ENCODE measurements at places on chromosomes 2 and 18.

- no peak for DNase-seq
These were observed 10.4 kb downstream of the TCF7L1 start for GRCh38 chr2:85143463-85144082.

DNA sequence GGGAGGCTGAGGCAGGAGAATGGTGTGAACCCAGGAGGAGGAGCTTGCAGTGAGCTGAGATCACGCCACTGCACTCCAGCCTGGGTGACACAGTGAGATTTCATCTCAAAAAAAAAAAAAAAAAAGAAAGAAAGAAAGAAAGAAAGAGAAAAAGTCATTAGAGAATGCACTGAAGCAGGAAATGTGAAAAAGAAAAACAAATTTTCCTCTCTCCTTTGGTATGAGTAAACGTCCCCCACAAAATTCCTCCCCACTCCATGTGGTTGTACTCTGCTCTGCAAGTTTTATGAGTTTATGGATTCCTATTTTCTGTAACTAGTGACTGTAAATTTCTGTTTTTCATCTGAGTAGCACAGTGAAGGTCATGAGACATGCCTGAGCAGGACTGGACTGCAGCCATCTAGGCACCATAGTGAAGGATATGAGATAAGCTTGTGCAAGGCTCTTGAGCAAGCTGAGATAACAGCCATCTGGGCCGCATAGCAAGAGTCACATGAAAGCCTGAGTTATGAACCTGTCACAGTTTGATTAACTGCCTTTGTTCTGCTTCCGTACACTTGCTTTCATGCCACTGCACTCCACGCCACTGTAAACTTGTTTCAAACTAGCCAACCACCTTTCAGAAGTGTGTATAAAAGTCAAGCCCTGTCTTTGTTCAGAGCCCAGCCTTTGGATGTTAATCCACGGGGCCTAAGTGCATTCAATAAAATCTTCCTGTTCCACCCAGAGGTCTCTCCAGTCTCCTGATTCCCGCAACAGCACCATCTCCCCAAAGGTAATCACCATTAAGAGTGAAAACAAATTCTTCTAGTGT is 50.2 kb downstream of the SKA1 start:
- DNase-seq, result no peak

GRCh38 chr2:126482582-126483464 is 173.1 kb upstream of the GYPC start:
- DNase-seq, result no peak

GRCh38 chr2:195961873-195962272 is 106.8 kb downstream of the DNAH7 start:
- DNase-seq, result no peak

- no peak for DNase-seq
These were observed 251.0 kb upstream of the CHAC2 start for GRCh38 chr2:53516650-53517049.

DNA sequence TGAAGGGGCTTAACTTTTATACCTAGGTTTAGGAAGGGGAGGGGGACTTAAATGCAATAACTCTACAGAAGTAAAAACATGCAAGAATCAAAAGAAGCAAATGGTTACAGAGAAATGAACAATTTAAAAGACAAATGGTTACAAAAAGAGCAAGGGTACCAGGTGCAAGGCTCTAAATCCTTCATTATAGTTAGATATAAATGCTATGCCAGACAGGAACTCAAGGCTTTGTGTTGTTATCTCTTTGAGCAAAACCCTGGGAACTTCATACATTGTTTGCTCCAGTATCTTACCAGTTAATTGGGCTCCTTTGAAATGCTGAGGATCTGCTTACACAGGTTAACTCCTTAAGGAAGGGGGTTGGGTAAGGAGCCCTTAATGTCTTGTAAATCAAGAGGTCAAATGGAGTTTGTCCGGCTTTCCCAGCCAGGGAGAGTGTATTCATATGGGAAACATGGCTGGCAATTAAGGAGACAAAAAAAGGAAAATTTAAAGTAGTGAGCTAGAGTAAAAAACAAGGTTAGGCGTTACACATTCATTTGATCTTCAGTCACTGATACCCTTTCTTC is 347.5 kb downstream of the CELF4 start:
- DNase-seq, result no peak

GRCh38 chr2:328761-329160 is 40.9 kb upstream of the ALKAL2 start:
- DNase-seq, result no peak

- no peak for DNase-seq
These were observed 51.3 kb downstream of the USP34 start for GRCh38 chr2:61419570-61419969.

DNA sequence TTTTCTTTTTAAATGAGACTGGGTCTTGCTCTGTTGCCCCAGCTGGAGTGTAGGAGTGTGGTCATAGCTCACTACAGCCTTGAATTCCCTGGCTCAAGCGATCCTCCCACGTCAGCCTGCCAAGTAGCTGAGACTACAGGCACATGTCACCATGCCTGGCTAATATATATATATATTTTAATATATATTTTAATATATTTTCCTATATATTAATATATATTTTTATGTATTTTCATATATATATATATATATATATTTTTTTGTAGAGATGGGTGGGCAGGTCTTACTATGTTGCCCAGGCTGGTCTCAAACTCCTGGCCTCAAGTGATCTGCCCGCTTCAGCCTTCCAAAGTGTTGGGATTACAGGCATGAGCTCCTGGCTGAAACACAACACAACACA is 144.5 kb upstream of the GATA6 start:
- DNase-seq, result no peak

- DNase-seq, result no peak
These were observed 168.5 kb downstream of the SUCLG1 start for GRCh38 chr2:84290537-84290936.

DNA sequence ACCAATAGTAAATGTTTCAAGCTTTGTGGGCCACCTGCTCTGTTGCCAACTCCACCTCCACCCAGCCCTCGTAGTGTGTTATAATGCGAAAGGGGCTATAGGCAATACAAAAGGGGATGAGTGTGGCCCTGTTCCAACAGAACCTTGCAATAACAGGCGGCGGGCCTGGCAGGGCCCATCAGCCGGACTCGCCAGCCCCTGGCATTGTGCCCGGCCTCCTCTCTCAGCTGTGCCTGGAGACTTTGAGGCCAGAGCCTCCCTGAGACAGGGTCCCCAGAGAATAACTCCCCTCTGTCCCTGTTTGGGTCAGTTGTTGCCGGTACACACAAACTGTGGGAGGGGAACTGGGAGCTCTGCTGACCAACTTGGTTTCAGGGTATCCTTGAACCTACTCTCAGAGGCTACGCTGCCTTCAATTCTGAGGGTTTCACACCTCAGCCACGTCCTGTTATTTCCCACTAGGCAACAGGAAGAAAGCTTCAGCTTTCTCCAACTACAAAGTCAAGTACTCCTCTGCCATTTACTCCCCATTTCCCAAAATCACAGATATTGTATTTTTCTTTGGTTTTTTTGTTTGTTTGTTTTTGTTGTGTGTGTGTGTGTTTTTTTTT is 58.0 kb upstream of the ZNF236 start:
- DNase-seq, result no peak

GRCh38 chr2:120862201-120863060 is 126.8 kb downstream of the GLI2 start:
- DNase-seq, result peak; percentile 42

DNA sequence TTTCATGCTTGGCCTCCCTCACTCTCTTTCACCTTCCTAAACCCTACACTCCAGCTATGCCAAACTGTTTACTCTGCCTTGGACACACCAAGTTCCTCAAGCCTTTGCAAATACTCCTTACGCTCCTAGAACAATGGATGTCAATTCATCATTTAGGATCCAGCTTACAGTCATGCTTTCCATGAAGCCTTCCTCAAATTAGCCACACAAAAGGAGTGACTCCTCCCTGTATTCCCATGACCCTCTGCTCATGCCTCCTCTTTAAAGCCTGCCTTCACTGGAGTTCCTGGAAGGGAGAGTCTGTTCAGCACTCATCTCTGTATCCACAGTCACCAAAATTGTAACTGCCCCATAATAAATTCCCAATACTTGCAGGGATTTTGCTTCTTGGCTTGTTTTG is 721 bp upstream of the EHD3 start:
- peak; percentile 23 for DNase-seq

DNA sequence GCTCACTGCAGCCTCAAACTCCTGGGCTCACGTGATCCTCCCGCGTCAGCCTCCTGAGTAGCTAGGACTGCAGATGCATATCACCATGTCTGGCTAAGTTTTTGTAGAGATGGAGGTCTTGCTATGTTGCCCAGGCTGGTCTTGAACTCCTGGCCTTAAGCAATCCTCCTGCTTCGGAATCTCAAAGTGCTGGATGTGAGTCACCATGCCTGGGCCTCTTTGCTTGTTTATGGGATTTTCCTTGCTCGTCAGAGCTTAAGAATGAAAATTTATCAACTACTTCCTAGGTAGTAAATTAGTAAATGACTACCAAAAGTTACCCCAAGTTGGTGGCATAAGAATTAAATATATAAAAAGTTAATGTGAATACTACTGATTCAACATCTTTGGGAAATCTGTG is 51.0 kb downstream of the ACTR3 start:
- DNase-seq, result no peak

DNA sequence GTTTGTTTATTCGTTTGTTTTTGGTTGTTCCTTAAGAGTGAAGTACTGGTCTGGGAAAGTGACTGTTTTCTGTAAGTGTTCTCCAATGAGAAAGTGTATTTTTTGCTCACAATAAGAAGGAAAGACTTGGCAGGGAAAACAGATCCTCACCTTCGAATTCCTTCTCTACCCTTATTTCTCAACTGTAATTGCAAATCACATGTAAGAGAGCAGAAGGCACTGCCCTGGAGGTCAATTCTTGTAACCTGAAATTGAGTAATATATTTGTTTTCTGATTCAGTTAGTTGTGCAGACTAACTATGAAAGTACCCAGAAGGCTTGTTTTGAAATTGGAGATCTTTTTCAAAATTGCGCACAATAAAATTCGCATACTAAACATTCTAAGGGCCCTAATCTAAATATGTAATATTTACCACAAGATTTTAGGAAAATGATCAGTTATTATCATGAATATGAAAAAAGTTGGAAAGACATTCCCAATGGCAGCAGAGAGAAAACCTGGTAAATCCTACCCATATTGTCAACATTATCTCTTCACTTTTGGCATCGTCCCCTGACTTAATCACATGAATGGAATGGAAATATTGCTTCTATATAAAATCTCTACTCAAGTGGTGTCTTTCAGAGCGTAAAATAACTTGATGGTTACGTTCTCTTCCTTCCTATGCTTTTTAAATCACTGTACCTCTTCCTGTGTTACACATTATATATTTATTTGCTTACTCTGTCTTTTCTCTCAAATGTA is 24.1 kb downstream of the TFPI start:
- DNase-seq, result no peak

- DNase-seq, result no peak
These were observed 33.1 kb downstream of the NETO1 start for GRCh38 chr18:72834731-72835130.

GRCh38 chr18:48674758-48675351 is 136.0 kb downstream of the CTIF start:
- DNase-seq, result no peak

- DNase-seq, result no peak
These were observed 20.3 kb upstream of the KCNK3 start for GRCh38 chr2:26672112-26672817.

DNA sequence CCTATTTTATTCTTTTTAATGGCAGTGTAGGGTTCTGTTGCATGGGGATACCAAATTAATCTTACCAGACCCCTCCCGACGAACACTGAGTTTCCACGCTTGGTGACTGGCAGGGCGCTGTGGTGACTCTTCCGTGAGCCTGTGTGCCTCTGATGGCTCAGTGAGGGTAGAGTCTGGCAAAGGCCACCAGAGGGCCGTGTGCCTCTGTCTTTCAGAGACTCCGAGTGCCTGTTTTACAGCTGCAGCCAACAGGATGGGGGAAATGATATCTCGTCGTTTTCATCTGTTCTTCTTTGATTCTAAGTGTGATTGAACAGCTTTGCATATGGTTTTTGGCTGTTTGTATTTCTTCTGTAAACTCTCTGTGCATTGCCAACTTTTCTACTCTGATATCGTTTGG is 99.8 kb downstream of the ZNF236 start:
- peak; percentile 61 for DNase-seq

DNA sequence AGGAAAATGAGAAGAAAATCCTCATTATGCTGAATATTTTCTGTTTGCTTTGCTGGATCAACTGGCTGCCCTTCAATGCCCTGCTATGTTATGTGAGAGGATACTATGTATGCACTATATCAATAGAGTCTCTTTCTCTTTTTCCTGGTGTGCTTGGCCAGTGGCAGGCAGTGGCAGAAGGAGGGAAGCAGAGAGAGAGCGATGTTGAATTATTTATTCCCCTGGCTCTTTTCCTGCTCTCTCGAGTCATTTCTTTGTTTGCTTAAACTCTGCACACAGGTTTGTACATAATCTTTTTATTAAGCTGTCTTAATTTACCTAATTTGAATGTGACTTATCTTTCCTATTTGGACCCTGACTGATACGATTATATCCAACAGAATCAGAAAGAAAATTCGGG is 1727.3 kb downstream of the SUCLG1 start:
- no peak for DNase-seq

DNA sequence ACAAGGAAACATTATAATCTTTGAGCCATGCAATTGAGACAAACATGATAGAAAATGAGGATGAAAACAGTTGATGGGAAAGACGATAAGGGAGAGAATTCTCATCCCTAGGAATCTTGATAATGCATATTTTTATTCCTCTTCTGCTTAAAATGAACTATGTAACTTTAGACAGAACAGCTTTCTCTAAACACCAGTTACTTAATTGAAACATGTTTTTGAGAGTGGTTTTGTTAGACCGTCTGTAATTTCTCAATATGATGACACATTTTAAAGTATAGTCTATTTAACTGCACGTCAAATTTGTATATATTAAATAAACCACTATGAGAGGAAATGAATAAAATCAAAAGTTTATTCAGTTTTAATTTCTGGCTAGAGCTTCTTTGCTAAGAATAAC is 1453.9 kb upstream of the NXPH2 start:
- DNase-seq, result no peak

DNA sequence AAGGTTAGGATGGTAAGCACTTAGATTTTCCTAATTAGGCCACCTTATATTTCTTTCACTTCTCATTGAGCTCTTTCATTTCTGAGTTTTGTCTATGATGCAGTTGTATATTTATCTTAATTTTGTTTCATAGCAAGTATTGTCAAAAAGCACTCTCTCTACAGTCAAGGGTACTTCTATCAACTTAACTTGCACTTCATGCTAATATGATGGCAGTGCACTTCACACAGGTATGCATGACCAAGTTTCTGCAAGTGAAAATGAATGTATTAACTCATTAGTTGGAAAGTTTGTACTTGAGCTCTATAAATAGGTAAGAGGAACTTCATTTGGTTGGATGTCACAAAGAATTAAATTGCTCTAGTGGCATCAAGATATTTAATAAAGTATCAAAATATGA is 51.5 kb upstream of the CDH19 start:
- no peak for DNase-seq

- no peak for DNase-seq
These were observed 65.4 kb downstream of the TRPM8 start for GRCh38 chr2:233982421-233983121.

GRCh38 chr2:31688282-31688681 is 107.5 kb upstream of the SRD5A2 start:
- no peak for DNase-seq

DNA sequence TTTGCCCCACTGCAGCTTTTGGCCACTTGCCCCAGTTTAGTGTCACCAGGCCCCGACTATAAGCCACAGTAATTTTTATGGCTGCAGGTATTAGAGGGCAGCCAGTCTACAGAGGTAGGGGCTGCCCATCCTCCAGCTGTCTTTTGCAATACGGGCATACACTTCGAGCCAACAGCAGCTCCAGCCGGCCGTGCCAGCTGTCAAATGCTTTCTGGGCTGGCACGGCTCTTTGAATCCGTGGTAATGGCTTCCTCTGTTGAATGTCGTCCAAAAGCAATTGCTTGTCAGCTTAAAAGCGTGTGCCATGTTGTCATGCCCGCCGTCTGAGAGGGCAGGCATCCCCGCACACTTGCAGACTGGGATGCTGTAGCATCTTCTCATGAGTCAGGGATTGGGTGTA is 41.3 kb downstream of the BCL2L11 start:
- DNase-seq, result no peak
